HFFc6 (cell line): ENCODE measurements at places on chromosomes 3 and 15. TPM values are rescaled to one million over a fixed set of nuclear protein-coding genes. Genes with fewer than 3 reads are reported as not detected.

- DNase-seq: no peak
Observed at GRCh38 chr3:66989860-66990696, 8.0 kb upstream of the KBTBD8 start.

DNA sequence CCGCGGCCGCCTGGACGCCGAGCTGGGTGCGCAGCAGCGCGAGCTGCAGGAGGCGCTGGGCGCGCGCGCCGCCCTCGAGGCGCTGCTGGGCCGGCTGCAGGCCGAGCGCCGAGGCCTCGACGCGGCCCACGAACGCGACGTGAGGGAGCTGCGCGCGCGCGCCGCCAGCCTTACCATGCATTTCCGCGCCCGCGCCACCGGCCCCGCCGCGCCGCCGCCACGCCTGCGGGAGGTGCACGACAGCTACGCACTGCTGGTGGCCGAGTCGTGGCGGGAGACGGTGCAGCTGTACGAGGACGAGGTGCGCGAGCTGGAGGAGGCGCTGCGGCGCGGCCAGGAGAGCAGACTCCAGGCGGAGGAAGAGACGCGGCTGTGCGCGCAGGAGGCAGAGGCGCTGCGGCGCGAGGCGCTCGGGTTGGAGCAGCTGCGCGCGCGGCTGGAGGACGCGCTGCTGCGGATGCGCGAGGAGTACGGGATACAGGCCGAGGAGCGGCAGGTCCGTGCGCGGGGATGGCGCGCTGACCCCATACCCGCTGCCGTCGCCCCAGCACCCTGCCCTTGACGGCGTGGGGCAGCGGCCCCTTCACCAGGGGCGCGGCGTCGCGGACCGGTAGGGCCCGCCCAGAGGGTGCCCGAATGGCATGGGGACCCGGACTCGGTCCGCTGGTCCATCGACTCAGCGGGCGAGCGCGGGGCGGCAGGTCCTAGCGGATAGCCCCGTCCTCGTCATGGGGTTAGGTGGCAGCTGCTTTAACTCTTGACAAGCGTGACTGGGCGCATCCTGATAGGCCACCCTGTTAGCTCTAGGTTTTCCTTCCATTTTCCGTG is 848 bp downstream of the SYNM start:
- DNase-seq: peak; percentile 30

- no peak for DNase-seq
Observed at GRCh38 chr3:42822828-42823227, 13.6 kb downstream of the ACKR2 start.

DNA sequence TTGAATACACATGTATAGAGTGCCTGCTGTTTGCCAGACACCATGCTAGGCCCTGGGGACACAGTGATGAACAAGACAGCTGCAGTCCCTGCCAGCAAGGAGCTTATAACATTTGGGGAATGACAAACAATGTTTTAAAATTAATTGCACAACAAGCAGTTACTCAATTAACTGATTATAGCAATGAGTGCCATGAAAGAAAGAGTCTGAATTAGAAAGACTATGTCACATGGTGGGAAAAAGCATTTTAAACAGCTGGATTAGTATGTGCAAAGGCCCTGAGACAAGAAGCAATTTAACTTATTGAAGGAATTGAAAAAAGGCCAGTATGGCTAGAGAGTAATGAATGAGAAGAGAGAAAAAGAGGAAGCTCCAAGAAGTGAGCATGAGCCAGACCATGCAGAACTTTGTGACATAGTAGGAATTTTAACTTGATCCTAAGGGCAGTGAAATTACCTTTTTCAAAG is 64.5 kb upstream of the PLXNA1 start:
- no peak for DNase-seq

DNA sequence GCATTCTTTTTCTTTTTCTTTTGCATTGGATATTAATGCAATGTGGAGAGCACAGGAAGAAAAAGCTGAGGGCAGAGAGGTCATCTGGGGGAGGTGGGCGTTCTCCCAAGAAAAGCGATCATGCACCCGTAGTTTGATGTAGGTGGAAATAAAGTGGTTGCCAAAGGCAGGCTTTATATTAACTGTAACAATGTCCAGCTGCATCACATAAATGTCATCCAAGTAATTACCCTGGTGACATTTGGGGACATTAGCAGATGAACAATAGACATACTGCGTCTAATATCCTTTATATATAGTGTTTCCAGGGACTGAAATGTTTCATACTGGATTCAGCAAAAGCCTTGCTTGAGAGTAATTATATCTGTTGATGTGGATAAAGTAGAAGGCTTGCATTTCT is 135.5 kb downstream of the CNTN6 start:
- DNase-seq: no peak

DNA sequence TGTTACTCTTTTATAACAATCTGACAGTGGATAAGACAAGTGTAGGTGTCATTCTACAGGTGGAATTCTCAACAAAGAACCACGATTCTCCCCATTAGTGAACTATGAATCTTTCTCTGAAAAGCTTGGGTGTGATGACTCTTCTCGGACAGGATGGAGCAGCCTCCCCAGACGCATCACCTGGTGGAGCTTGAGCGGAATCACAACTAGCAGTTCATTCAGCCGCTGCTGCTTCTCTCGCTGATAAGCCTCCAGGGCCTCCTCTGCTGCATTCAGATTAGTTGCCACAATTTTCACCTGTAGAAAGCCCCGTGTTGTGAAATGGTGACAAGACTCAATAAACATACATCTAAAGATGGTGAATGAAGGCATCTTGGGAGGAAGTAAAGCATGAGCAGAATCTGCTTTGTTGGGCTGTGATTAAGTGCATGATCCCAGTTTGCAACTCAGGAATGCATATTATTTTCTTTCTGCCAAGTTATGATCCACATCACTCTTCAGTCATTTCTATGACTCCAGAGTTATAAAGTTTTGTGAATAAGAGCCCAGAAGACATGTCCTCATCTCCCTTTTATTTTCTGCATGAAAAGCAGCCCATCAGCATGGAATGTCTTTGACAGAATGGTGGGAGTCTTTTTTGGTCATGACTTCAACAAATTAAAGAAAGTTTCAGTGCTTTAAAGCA is 93.6 kb downstream of the BOC start:
- no peak for DNase-seq

DNA sequence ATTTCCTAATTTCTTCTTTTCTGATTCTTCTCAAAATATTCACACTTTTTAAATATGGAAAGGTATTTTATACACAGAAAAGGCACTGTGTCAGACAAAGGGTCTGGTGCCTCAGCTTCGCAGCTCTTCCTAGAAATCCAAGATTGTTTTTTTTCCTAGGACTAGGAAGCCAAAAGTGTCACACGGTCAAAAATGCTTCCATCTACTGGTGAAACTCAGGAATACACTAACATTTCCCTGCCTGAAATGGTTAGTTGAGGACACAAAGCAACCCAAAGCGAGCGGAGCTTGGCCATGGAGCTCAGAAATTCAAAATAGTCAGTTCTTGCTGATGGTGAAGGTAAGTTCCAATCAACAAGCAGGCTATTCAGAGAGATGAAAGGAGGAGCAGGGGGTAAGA is 426.5 kb upstream of the RASGRP1 start:
- DNase-seq: peak; percentile 44

MESP2 gene
- total RNA-seq: 0.21 to 0.26 TPM in 2 of 3 replicates, not detected in the other
